ENCODE measurements at places on chromosomes 3 and 15. TPM values are rescaled to one million over a fixed set of nuclear protein-coding genes. Genes with fewer than 3 reads are reported as not detected.

RTP3 gene
- total RNA-seq: not detected

CMTM7 gene
- total RNA-seq: 51.1 TPM

CSPG4 gene
- 0.02 TPM for total RNA-seq

MYZAP gene
- not detected for total RNA-seq

TUSC7 gene
- not detected for total RNA-seq

MAP3K13 gene
- 17.9 TPM for total RNA-seq

DNA sequence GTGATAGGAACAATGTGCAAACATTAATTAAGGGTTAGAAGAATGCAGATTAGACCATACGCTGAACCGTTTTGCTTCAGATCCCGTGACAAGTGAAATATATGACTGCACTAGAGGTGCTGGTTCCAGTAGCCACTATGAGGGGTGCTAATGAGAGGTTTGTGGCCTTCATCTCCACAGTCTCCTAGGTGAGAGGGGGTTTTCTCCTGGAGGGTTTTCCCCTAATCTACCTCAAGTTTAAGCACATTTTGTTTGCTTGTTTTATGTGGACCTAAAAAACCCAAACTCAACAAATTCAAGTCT lies 13.7 kb upstream of the SHF start:
- ATAC-seq: no peak

DNA sequence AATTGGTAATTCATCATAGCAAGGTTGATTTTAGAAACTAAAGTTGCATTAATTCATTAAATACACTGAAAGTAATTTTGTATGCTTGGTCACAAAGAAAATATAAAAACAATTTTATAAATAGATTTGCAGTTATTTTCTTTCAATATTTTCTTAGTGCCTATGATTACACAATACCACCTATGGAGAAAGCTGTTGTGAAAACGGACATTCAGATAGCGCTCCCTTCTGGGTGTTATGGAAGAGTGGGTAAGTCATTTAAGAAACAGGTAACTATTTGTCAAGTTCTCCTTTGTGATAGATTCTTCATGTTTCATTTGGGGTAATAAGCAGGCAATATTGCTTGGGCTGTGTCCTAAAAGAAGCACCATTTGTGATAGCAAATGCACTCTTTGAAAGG lies 3.0 kb downstream of the DUT start:
- ATAC-seq: no peak

DNA sequence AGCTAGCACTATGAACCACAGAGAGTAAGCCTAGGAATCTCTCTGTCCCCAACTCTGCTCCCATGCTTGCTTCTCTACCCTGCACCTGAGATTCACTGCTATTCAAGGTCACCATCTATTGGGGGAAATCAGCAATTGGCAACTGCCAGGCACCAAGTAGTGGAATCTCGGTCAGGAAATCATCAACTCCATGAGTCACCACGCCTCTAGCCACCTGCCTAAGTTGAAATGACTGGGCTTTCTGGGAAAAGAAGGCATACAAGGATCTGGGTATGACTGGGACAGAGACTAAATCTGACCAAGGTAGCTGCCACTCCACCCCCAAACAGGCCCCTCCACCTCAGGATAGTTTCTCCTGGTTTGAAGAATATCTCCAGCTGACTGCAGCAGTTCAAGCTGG lies 464.1 kb upstream of the CBLB start:
- peak; percentile 71 for ATAC-seq

GRCh38 chr15:33959844-33960548 lies 8.3 kb upstream of the CHRM5 start:
- no peak for ATAC-seq

- ATAC-seq: no peak
Observed at GRCh38 chr3:56890448-56891091, 88.8 kb upstream of the ARHGEF3 start.

DNA sequence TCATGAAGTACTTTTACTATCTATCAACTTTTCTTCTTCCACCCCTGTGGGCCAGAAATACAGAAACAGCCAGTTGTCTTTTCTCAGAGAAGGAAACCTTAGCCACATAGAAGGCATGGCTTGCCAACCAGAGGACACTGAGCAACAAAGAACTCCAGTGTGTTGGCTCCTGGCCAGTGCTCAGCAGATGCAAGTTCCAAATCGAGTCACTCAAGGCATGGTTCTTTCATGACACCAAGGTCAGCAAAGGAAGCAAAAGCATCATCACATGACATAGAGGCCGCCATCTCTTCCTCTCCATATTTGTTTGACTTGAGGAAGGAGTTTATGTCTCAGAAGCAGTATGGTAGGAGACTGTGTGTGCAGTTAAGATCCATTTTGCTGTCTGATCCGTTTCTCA lies 92.2 kb downstream of the MYLK start:
- no peak for ATAC-seq

- no peak for ATAC-seq
Observed at GRCh38 chr3:13324835-13325501, 95.2 kb downstream of the NUP210 start.

- no peak for ATAC-seq
Observed at GRCh38 chr15:61946778-61947177, 113.5 kb downstream of the VPS13C start.

- peak; percentile 68 for ATAC-seq
Observed at GRCh38 chr15:101258238-101259144, 6.6 kb upstream of the CHSY1 start.

DNA sequence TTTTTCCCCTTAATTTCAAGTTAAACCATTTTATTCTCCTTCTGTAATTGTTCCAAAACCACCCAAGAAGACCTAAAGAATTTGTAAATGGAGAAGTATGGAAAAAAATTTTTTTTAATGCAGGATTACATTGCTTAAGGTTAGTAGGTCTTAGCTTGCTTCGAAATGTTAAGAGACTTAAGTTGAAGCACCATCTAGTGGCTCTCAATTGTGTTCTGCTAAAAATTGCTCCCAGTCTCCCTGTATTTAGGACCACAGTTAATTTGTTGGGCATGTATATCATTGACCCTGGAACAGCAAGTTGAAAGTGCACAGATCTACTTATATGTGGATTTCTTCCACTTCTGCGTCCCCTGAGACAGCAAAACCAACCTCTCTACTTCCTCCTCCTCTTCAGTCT lies 32.4 kb downstream of the CD200R1L start:
- no peak for ATAC-seq

- no peak for ATAC-seq
Observed at GRCh38 chr3:65240366-65240765, 552.6 kb upstream of the ADAMTS9 start.

- peak; percentile 89 for ATAC-seq
Observed at GRCh38 chr3:27340534-27340933, 28.6 kb downstream of the NEK10 start.
